ENCODE measurements at places on chromosomes 3 and 15. TPM values are rescaled to one million over a fixed set of nuclear protein-coding genes. Genes with fewer than 3 reads are reported as not detected.

GRCh38 chr3:41592753-41593510 lies 369.0 kb downstream of the ULK4 start:
- no peak for DNase-seq

Gene DUOX1
- total RNA-seq: not detected

Gene MASP1
- 198 TPM for total RNA-seq

DNA sequence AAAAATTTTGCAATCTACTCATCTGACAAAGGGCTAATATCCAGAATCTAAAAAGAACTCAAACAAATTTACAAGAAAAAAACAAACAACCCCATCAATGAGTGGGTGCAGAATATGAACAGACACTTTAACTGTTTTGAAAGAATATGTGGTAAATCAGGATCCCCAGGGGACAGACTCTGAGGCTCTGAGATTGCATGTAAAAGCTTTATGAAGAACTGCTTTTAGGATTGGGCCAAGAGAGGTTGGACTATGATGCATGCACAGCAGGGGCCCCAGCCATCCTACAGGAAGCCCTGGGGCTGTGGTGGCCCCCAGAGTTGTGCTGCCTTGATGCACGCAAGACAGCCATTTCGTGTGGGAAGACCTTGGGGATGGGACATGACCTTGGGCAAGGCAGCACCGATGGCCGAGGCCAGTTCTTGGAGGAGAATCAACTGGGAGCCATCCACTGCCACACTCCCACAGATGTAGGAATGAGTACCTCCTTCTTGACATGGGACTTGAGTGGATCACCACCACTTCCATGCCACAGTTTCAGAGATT lies 298.1 kb upstream of the THBS1 start:
- DNase-seq: no peak

- DNase-seq: no peak
Measured at GRCh38 chr3:135263331-135263730, 468.3 kb downstream of the EPHB1 start.

Gene THPO
- total RNA-seq: 0.86 TPM

Gene UBA5
- 51.2 TPM for total RNA-seq

DNA sequence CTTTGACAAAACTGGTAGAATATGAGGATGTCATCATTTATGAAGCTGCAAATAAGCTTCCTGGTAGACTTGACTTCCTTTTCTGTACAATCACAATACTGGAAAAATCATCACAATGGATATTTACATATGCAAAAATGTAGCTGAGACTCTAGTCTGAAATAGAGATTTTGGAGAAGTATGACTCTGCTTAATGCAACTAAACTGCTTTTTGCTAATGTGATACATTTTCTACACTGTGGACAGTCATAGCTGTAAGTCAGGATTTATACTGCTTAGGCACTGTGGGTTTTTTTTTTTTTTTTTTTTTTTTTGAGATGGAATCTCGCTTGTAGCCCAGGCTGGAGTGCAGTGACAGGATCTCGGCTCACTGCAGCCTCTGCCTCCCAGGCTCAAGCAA lies 34.5 kb upstream of the ST3GAL6 start:
- DNase-seq: no peak

DNA sequence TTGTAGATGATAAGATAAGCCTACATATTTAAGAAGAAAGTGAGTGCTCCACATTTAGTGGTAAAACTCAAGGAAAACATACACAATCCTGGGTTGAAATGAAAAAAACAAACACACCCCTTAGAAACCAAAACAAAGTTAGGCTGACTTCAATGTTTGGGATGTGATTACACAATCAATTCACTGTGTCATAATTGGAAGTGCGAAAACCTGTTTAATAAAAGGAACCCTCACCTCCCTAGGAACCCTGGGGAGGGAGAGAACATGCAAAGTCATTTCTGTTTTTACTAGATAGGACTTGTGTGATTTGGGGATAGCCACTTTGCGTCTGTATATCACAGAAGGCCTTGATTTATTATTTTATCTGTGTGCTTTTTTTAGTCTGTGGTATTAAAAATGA lies 275.0 kb downstream of the NFKBIZ start:
- peak; percentile 86 for DNase-seq

- peak; percentile 92 for DNase-seq
Measured at GRCh38 chr15:57440799-57441198, 64.5 kb downstream of the CGNL1 start.

GRCh38 chr3:49867871-49868321 lies 1.8 kb downstream of the CAMKV start:
- peak; percentile 47 for DNase-seq

DNA sequence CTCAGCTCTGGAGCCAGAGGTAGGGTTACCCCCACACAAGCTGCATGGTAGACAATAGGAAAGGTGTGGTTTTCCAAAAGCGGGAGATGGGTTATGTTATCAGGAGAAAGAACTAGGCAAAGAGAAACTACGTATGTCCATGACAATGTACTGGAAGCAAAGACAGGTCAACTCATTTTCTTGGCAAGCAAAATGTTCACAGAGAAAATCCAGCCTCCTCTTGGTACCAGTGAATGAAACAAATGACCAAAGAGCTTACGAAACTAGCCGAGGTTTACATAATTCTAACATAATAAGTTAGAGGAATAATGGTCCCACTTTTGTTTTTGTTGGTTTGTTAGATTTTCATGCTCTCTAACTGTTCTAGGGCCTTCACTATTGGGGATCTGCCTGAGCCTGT lies 338.1 kb upstream of the TGFBR2 start:
- DNase-seq: no peak

GRCh38 chr3:61922118-61922517 lies 360.7 kb downstream of the PTPRG start:
- DNase-seq: no peak

Gene CDC25A
- 9.9 TPM for total RNA-seq

DNA sequence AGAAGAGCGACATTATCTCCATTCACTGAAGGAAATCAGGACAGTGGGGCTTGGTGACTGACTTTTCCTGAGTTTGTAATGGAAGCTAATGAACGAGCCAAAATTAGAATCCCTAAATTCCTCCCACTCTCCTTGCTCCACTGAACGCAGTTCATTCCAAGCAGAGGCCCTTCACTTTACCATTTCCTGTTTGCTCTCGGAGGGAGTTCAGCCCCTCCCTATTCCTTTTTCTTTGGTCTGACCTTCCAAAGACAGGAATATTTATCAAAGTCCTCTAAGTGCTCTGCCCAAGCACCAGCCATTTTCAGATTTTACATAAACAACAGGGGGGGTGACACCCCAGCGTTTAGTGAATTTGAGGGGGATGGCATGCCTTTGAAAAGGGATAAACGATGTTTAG lies 24.0 kb upstream of the PTPRG start:
- DNase-seq: no peak

Gene GOLGA6L7
- not detected for total RNA-seq

- no peak for DNase-seq
Measured at GRCh38 chr15:74750751-74751150, 2.1 kb downstream of the CYP1A2 start.

- peak; percentile 1 for DNase-seq
Measured at GRCh38 chr3:182490596-182491491, 302.5 kb upstream of the ATP11B start.

Gene CDHR4
- total RNA-seq: not detected

- DNase-seq: peak; percentile 59
Measured at GRCh38 chr3:189824629-189825312, 193.6 kb downstream of the TP63 start.

Gene ANKUB1
- not detected for total RNA-seq

Gene WDR49
- total RNA-seq: 0.32 TPM

Gene HOMER2
- total RNA-seq: 1.3 TPM

Gene DNAH1
- total RNA-seq: 4.8 TPM

GRCh38 chr3:12490547-12490946 lies 6.3 kb downstream of the TSEN2 start:
- DNase-seq: peak; percentile 78

GRCh38 chr3:124217542-124217941 lies 225.6 kb upstream of the ROPN1 start:
- peak; percentile 74 for DNase-seq

Gene RUVBL1
- 83.8 TPM for total RNA-seq

DNA sequence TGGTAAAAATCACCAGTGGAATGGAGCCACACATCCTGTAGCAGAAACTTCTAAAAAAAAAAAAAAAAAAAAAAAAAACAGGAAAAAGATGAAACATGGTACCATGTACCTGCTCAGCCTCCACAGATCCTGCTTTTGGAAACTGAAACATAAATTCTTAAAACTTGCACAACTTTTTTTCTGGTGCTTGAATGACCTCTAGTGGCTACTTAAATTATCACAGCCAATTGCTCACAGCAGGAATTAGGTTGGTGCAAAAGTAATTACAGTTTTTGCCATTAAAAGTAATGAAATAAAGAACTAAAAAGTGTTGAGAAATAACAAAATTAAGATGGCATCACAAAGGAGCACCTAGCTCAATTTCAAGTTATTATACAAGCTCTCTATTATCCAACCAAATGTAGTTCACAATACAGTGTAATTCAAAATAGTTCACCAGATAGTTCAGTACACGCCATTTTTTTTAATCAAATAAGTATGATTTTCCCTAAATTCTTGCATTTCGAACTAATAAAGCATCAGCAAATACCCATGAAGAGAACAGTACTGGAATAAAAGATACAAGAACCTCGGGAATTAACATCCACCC lies 80.6 kb downstream of the ULK4 start:
- DNase-seq: peak; percentile 61

GRCh38 chr3:152610622-152611021 lies 224.3 kb upstream of the P2RY1 start:
- DNase-seq: no peak

DNA sequence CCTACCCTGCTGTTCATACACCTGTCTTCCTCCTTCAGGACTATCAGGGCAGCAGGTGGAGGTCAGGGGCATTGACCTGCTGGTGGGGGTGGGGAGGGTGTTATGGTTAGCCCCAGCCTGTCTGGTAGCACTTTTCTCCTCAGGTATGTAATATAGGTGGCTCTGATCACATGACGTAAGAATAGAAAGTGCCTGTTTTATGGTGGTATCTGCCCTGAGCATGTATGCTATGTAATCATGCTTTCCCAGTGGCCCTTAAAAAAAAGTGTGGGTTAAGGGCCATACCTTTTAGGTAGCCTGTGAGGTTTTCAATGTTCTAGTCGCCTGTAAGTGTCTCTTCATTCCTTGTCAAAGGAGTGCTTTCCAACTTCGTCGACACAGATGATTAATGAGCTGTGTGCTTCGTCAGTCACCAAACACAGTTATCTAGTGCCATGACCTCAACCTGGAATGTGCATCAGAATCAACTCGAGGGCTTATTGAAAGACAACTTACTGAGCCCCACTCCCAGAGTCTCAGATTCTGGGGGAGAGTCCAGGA lies 86.3 kb downstream of the KLHL25 start:
- DNase-seq: peak; percentile 82

- peak; percentile 21 for DNase-seq
Measured at GRCh38 chr15:60299452-60300047, 98.2 kb downstream of the ANXA2 start.

Gene IQCH
- total RNA-seq: 2.6 TPM

Gene SRGAP3
- total RNA-seq: 3.5 TPM

Gene DZIP1L
- 51.5 TPM for total RNA-seq

Data from fibroblast of villous mesenchyme (primary cell).